CD4-positive, alpha-beta T cell treated with Interleukin-17A for 1 hour (primary cell): ENCODE measurements at places on chromosomes 12 and 14.

DNA sequence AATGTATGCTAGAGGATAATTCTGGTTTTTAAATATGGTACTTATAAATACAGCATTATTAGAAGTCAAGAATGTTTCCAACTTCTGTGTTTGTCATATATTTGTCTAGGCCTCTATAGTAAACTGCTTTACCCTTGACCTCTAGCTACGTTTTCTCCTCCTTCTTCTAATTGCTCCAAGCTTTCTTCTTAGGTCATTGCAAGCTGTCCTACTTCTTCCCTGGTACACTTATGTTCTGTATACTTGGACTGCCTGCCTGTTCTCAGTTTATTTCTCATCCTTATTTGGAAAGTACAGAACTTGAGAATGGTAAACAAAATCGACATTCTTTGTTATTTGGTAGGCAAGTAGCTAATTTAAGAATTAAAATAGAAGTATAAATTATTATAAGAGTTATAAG is 23.9 kb upstream of the ATP2B1 start:
- DNase-seq = no peak

- DNase-seq = peak; percentile 12
Measured at GRCh38 chr14:64654246-64654900, 49.9 kb upstream of the PLEKHG3 start.

GRCh38 chr12:66612090-66612775 is 66.6 kb downstream of the GRIP1 start:
- no peak for DNase-seq

DNA sequence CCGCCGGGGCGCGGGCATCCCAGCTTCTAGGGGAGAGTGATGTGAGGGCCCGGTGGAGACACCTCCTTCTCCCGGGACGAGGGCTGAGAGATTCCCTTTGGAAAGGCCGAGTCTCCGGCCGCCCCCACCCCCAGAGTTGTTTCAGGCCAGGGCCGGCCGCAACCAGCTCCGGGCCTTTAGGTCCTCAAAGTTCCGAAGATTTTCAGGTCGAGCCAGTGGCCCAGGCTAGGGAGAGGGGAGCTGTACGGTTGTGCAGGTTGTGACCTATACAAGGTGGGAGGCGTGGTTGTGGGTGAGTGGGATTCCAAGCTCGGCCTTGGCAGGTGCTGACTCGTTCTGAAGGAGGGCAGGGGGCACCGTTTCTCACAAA is 18.4 kb upstream of the ANKRD33 start:
- DNase-seq = no peak

DNA sequence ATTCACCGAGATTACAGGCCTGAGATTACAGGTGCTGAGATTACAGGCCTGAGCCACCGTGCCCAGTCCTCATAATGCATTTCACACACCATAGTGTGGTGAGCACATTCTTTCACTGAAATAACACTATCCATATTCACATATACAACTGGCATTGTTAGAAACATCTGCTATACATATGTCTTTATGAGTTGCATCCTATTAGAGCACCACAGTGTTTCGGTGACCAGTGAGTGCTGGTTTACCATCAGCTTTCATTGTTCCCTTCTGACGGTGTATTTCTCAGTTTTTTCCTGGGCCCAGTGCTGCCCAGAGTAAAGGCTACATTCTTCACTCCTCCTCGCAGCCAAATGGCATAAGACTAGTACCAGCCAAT is 96.2 kb upstream of the FGD4 start:
- no peak for DNase-seq

DNA sequence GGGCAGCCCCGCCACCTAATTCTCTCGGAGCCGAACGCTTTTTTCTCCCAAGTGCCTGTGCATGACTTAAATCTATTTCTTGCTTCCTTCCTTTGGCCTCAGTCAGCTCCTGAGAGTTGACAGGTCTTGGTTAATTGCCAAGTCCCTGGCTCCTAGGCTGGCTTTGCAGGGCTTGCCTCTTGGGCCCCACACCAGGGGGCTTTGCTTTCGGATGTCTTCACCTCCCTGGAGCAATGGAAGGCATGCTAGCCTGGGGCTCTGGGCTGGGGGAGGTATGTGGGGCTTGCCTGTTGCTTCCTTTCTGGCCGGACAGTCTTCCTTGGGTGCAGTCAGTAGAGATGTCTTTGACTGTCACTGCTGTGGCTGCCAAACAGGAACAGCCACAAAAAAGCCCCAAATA is 2.2 kb upstream of the KRT80 start:
- no peak for DNase-seq

DNA sequence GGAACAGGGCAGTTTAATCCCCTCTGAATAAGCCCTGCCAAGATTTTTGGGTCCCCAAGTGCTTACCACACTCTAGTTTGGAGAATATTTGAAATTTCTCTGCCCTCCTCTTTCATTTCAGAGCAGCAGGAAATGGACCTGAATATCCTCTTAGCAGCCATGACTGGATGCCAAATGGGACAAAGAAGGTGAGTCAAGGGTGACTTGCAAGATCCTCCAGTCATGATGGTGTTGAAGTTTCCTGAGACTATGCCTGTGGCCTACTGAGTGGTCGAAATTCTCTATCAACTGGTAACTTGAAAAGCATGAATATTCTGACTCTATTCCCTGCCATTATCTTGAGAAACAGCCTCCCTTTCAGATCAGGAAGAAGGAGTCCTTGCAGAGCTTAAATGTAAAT is 1674.7 kb upstream of the SEL1L start:
- no peak for DNase-seq

GRCh38 chr12:102876883-102877282 is 40.2 kb downstream of the PAH start:
- DNase-seq = no peak

- no peak for DNase-seq
Measured at GRCh38 chr12:5258926-5259325, 173.0 kb upstream of the NTF3 start.
